CD4-positive, alpha-beta T cell treated with Interleukin-6 for 4 hours (primary cell): ENCODE measurements at places on chromosomes 4 and X.

- DNase-seq = no peak
Measured at GRCh38 chr4:185896817-185897488, 85.0 kb upstream of the SORBS2 start.

DNA sequence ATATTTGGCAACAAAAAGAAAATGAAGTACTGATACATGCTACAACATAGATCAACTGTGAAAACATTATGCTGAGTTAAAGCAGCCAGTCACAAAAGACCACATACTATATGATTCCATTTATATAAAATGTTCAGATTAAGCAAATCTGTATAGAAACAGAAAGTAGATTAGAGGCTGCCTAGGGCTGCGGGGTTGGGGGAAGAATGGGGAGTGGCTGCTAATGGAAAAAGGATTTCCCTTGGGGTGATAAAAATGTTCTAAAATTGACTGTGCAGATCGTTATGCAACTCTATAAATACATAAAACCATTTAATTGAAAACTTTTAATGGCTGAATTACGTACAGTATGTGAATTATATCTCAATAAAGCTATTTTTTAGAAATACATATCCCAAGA lies 46.8 kb downstream of the NEK1 start:
- no peak for DNase-seq

DNA sequence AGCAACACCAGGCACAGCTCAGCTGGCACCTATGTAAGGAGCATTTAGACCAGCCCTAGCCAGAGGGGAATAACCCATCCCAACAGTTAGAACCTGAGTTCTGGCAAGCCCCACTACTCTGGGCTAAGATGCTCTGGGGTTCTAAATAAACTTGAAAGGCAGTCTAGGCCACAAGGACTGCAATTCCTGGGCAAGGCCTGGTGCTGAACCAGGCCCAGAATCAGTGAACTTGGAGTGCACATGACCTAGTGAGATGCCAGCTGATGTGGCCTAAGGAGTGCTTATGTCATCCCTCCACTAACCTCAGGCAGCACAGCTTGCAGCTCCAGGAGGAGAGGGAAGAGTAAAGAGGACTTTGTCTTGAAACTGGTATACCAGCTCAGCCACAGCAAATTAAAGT lies 7.6 kb upstream of the PRRG3 start:
- DNase-seq = no peak

- no peak for DNase-seq
Measured at GRCh38 chr4:30714408-30715031, 5.6 kb upstream of the PCDH7 start.

GRCh38 chrX:120735966-120736365 lies 106.1 kb upstream of the C1GALT1C1 start:
- DNase-seq = no peak

DNA sequence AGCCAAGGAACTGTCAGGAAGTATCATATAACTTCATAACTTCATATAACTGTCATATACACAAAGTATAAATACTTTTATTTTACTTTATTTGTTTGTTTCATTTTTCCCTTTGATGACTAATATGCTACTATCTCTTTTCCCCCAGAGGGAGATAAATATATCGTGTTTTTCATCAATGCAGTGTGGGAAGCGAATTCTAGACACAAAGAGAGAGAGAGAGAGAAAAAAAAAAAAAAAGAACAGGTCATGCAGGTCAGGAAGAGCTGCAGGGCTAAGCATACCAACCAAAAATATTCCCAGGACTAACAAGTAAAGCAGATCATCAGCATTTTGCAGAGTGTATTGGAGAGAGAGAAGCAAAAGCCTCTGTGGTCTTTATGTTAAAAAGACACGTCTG lies 1849.2 kb downstream of the STIM2 start:
- DNase-seq = no peak

GRCh38 chr4:139567159-139567870 lies 11.3 kb upstream of the SETD7 start:
- DNase-seq = no peak

DNA sequence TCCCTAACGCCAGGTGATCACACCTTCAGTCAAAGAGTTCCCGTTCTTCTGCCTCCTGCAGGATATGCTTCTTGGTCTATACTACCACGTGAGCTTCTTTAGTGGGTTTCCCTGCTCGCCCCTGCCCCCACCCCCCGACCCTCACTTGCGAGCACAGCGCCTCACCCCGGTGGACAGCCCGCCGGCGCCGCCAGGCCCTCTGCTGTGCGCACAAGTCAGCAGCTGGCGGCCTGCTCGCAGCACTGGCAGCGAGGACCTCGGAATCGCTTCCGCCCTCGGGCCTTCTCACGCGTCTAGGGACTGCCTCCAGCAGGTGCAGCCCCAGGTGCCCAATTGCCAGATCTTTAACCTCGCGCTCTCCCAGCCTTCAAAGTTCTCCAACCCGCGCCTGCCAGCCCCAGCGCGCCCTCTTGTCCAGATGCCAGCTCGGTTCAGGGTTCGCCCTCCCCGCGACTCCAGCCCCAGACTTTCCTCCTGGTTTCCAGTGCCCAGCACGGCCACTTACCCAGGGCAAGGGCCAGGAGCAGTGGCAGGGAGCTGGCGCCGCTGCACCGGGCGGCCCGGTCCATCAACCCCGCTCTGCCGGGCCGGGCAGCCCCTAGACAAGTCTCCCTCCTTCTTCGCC lies 454 bp downstream of the BTC start:
- no peak for DNase-seq

DNA sequence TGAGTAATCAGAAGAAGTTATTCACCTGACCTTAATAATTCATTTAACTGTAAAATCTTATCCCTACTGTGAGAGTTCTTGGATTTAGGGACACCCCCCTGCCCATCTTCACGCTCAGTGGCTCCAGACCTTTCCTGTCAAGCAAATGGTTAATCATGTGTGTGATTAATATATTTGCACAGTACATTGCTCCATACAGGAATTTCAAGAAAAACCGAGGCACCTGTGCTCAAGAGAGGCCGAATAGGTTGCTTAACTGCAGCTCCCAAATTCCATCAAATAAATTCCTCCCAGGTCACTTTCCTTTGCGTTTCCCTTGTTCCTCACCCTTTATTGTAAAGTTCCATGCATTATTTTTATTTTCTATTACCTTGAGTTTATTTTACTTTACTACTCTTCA lies 119.5 kb downstream of the STOX2 start:
- no peak for DNase-seq

DNA sequence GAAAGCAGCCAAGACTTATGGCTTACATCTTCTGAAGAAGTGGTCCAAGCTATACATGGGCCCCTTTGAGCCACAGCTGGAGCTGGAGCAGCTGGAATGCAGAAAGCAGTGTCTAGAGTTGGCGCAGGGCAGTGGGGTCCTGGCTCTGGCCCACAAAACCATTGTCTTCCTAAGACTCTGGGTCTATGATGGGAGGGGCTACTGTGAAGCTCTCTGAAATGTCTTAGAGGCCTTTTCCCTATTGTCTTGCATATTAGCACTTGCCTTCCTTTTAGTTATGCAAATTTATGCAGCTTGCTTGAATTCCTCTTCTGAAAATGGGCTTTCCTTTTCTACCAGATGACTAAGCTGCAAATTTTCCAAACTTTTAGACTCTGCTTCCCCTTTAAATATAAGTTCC lies 15.3 kb downstream of the NPY1R start:
- DNase-seq = no peak

- DNase-seq = peak; percentile 95
Measured at GRCh38 chrX:1453951-1454785, 1.5 kb upstream of the ASMTL start.

DNA sequence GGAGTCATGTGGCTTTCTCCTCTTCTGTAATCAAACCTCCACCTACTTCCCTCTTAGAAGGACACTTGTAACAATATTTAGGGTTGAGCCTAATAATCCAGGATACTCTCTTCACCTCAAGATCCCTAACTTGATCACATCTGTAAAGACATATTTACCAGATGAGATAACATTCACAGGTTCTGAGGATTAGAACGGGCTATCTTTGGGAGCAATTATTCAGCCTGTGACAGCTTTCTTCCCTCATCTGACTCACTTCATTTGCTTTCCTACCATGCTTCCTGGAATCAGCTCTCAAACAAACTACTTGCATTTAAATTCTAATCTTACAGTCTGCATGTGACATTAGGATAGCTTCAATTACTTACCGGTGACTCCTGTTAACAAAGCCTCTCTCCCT lies 133.5 kb upstream of the NDST3 start:
- DNase-seq = no peak

GRCh38 chrX:71629467-71629866 lies 11.2 kb upstream of the CXCR3 start:
- DNase-seq = no peak
